ENCODE measurements at places on chromosomes 3 and 15.

DNA sequence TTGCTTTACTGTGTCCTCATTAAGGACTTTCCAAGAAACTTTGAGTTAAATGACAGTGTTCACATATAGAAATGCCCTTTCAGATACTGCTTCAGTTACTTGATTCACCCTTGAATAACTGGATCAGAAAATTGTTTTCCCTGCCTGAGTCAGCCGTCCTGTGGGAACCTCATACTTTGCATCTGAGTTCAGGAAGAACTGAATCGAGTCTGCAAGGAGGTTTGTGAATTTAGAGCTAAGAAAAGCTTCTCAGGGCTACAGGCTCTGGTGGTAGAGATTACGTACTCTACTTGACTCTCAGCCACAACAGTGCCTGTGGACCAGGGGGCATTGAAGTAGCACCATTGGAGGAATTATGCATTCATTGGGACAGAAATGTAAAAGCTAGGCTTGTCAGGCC, 252.4 kb upstream of the C2CD4B start:
- DNase-seq: no peak

- DNase-seq: no peak
Measured at GRCh38 chr3:186406669-186407635, 44.9 kb upstream of the DGKG start.

DNA sequence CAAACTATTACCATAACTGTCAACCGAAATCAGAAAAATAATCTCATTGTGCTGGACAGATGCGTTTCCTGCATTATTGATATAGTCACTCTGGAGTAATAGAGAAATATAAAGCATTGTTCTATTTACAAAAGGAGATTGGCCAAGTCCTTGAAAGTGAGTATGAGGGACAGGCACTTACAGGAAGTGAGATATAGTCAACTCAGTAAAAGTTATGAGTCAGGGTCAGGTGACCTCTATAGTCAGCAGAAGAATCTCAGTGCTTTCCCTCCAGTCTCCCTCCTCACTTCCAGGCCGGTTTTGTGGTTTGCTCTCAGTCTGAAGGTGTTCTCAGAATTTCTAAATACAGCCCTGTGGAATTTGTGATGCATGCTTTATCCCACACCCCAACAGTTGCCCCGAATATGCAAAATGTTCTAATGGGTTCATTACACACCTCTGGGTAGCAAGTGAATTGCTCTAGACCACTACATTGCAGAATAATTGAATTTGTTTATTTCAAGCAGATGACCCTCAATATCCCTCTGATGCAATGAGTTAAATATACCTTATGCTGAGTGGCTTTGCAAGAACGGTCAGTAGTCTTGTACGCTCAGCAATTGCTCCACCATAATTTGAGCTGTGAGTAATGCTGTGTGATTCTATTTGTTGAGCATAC, 787.7 kb downstream of the MCTP2 start:
- DNase-seq: no peak

GRCh38 chr3:25438791-25439555, 10.9 kb downstream of the RARB start:
- DNase-seq: no peak

GRCh38 chr3:30320392-30320791, 286.0 kb upstream of the TGFBR2 start:
- DNase-seq: no peak

DNA sequence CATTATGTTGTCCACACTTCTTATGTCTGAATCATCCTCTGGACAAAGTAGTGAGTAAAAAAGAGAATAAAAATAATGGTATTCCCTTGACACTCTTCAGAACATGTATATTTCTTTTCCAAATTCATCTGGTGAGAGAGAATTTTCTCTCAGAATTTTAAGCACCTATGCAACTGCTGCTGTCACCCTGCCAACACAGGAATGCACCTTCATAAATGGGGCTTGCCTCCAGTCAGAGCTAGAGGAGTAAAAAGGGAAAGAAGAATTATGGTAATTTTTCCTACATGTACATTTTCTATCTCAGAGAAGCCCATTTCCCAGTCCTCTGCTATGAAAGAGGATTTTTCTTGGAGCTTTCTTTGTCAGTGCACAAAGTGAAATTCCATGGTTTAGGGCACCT, 92.2 kb upstream of the ALCAM start:
- no peak for DNase-seq

DNA sequence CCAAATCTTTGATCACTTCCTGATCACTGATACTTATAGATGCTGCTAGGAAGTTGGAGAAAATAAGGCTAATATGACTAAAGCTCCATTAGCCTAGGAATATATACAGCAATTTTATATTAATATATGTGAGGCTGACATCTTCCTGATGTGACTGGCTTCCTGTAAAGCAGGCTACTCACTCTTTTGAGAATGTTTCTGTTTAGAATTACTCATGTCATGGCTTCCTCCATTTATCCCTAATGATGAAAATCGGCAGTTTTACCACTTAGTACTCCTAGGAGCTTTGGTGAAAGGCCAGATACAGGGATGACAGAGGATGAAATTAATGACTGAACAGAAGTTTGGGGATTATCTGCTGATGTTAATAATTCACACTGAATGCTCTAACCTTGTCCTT, 3.9 kb upstream of the MAP1A start:
- no peak for DNase-seq

DNA sequence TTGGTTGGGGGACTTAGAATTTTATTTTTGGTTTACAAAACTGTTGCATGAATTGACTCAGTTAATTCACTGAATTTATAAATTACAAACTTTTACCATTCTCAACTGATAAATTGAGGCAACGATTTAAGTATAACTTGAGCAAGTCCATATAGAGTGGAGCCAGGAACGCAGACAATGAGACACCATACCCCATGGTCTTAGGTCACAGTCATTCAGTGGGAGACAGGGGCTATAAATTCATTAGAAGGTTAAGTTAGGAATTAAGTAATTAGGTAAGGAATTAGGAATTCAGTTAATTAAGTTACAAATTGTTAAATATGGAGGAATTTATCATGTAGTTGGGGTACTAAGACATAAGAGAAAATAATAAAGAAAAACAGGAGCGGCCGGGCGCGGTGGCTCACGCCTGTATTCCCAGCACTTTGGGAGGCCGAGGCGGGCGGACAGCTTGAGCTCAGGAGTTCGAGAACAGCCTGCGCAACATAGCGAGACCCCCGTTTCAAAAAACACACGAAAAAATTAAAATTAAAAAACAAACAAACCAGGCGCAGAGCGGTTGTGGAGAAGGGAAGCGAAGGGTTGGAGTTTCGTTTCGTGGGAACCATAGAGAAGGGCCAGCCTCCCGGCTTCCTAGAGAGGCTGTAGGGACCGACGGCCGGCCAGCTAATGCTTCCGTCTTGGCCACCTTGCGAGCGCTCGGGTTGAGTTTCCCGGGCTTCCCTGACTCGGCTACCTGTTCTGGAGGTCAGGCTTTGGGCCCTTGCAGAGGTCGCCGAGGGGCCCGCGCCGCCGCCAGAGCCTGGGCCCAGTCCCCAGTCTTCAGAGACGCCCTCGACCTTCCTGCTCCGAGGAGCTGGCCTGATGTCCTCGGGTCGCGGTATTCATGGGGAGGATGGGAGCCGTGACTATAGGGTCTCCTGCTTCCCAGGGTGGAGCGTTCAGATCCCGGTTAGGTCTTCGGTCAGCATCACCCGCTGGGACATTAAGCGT, at the start of gene ZNF619:
Gene ZNF619 (plus strand): TSS at position 645 of the 993 bp plus-strand sequence. CDS start 858 bp downstream, outside the sequence.
- DNase-seq: no peak

GRCh38 chr3:195774917-195775316, 36.8 kb downstream of the MUC4 start:
- DNase-seq: no peak

DNA sequence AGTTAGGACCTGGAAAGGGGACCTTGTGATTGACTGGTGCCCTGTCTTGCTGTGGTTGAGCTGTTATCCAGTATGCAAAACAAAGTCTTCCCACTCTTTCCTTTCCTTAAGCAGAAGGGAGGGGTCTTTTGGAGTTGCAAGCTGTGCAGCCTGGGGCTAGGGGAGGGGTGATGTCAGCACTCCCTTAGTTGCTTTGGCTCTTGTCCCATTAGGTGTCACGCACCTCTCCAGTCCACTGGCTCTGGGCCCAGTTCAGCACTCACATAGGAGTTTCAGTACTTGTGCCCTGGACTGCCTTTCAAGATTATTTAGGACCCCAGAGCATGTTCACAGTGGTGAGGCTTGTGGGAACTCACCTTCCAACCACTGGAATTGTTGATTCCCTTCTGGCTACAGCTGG, 238.5 kb downstream of the DOCK3 start:
- DNase-seq: no peak

GRCh38 chr15:36527235-36528162, 51.9 kb upstream of the CDIN1 start:
- no peak for DNase-seq

GRCh38 chr3:62209101-62209500, 164.2 kb downstream of the FEZF2 start:
- no peak for DNase-seq

DNA sequence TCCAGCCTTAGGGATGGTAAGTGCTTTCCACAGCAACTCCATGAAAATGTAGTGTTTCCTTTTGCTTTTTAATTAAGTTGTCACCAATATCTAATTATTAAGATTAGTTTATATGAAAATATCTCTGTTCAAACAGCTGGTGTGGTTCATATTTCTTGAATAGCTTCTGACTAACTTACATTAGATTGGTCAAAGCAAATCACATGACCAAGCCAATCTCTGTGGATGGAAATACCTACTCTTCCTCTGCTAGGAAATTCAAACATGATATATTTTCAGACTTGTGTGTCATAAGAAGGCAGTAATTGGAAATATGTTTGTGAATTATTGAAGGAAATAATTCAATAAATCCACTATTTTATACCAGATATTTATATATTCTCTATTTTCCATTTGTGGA, 54.6 kb upstream of the CADM2 start:
- no peak for DNase-seq

GRCh38 chr3:133491481-133492059, 81.9 kb upstream of the CDV3 start:
- DNase-seq: no peak

DNA sequence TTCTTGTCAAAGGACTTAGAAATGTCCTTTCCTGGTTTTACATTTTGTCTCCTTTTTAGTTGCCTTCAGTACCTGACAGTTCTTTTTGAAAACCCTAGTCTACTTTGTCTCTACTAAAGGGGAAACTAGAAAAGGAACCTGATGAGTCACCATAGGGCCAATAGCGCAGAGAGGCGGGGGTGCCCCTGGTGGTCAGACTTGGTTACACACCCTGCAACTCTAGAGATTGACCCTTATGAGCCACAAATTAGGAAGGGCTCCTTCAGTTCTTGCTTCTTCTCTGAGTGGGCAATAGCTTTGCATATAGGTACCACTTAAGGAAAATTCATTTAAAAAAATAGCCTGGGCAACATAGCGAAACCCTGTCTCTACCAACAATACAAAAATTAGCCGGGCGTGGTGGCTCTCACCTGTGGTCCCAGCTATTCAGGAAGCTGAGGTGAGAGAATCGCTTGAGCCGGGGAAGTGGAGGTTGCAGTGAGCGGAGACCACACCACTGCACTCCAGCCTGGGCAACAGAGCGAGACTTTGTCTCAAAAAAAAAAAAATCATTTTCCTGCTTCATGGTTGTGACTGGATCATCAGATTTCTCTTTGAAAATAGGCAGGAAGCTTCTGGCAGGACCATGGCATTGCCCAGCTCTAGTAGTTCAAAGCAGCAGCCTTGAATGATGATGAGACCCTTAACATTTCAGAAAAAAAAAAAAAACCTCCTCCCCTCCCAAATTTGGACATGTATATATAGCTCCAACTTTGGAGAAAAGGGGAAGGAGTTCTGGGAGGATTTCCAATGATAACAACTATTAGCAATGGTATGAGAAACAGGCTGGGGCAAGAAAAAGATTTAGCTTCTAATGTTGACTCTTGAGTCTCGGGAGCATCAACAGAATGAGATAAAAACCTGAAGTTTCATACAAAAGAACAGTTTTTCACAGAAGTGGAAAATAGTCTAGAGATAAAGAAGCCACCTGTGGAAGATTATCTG, 45.2 kb upstream of the RASA2 start:
- DNase-seq: no peak

DNA sequence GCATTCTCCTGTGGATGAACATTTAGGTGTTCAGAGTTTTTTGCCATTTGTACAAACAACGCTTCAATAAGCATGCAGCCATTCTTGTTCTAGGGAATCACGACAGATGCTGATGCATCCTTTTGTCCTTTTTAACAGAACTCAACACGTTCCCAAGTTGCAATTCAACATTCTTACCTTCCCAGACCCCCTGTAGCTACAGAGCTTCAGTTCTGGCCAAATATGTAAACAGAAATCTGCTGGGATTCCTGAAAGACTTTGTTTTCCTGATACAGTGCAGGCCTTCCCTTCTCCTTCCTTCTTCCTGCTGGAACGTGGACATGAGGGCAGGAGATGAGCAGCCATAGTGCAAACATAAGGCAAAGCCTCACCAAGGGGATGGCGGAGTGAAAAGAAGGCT, 59.1 kb upstream of the SPATA12 start:
- DNase-seq: no peak

- no peak for DNase-seq
Measured at GRCh38 chr3:107112356-107112755, 264.9 kb upstream of the CCDC54 start.

DNA sequence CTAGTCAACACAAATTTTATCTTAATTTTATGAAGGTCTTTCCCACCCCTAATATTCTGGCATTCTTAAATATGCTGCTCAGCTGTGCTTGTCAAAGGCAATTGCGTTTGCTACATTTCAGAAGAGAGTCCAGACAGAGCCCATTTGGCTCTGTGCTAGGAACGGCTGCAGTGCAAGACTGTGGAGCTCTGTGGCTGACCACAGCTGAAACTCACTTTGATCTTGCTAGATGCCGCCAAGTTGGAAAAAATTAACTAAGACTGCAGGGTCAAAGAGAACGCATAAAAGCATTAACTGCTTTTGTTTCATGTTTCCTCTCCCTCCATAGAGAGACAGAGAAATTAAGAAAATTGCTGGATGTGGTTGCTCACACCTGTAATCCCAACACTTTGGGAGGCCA, 7.6 kb upstream of the PPP1R2 start:
- no peak for DNase-seq

- DNase-seq: no peak
Measured at GRCh38 chr15:80309769-80310384, 57.9 kb upstream of the CTXND1 start.

- no peak for DNase-seq
Measured at GRCh38 chr15:71508081-71508682, 302.2 kb upstream of the NR2E3 start.

GRCh38 chr3:108208831-108209230, 13.4 kb downstream of the IFT57 start:
- DNase-seq: no peak

Measured in cortex of kidney (tissue), 1 donor.